ENCODE measurements at places on chromosomes 11 and 22. TPM values are rescaled to one million over a fixed set of nuclear protein-coding genes. Genes with fewer than 3 reads are reported as not detected.

MUC2 gene
- not detected for total RNA-seq

MYBPC3 gene
- not detected for total RNA-seq

PITPNM1 gene
- 20.0 TPM for total RNA-seq

RASGRP2 gene
- total RNA-seq: not detected

GAL3ST3 gene
- not detected for total RNA-seq

PSMA1 gene
- total RNA-seq: 204 TPM

HOATZ gene
- total RNA-seq: not detected

DERL3 gene
- total RNA-seq: 1.2 TPM

FADS1 gene
- total RNA-seq: 101 TPM

C22orf31 gene
- not detected for total RNA-seq

NEU3 gene
- 17.9 TPM for total RNA-seq

NCR3LG1 gene
- 11.6 TPM for total RNA-seq

OVOL1 gene
- not detected for total RNA-seq
